ENCODE measurements at places on chromosomes 6 and 20.

DNA sequence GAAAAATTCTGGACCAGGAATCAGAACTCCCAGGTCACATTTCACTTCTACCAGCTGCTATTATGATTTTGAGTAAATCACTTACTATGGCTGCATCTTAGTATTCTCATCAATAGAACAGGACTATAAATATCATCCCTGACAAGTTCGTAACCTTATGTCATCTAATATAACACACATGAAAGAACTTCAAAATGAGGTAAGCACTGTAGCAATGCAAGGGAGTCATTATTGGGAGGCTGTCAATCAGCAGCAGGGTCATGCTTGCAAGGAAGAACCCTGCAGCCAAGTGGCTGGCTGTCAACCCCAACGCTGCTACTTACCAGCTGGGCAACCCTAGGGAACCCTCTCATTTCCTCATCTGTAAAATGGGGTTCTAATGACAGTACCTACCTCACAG, 123.3 kb upstream of the B3GAT2 start:
- DNase-seq: no peak

DNA sequence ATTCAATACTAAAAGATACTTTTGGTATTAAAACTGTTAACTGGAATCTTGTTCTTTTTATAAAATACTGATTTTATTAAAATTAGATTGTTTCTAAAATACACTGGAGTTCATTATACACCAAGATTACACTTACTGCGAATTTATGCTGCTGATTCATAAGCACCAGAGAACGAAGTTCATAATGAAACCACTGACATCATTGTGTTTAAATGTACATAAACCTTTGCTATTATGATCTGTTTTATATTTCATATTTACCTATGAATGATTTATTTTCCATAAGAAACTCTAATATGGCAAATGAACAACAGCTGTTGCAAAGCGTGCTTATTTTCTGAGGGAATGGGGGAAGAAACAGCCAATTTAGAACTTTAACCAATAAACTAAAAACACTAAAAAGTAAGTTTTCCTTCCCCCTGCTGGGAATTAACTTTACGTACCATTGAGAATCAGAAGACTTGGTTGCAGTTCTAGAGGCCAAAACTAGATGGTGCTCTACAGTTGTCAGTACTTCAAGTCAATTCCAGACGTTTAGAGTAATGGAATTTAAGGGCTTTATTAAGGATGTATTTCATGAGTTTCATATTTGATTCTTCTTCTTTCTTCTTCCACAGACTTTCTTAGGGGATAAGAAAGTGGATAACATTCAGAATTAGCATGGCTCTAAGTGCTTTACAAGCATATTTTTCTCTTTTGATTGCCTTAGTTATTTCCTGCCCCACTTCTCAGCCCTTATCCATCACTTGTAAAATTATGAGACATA, 30.8 kb upstream of the COL19A1 start:
- DNase-seq: no peak

GRCh38 chr6:12962529-12962928, 246.0 kb downstream of the PHACTR1 start:
- no peak for DNase-seq

- DNase-seq: no peak
Observed at GRCh38 chr6:21847711-21848480, 254.3 kb downstream of the SOX4 start.

GRCh38 chr6:144634371-144634770, 349.2 kb downstream of the UTRN start:
- no peak for DNase-seq

GRCh38 chr6:35624341-35625070, 64.2 kb downstream of the FKBP5 start:
- DNase-seq: no peak

DNA sequence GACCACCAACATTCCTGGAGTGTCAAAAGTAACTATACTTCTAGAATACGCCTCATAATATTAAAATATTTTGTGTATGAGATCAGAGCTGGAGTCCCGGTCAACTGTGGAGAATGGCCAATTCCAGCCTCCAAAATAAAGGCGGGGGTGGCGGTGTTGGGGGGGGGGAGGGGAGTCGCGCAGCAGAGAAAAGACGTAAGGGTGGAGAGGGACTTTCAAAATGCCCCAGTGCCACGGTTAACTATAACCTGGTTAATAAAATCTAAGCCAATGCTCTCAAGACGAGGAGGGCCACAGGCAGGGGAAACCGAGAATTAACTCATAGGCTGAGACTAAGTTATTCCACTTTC, 1.3 kb downstream of the NUP153 start:
- DNase-seq: no peak

- DNase-seq: no peak
Observed at GRCh38 chr6:143629104-143630080, 48.4 kb upstream of the PHACTR2 start.

DNA sequence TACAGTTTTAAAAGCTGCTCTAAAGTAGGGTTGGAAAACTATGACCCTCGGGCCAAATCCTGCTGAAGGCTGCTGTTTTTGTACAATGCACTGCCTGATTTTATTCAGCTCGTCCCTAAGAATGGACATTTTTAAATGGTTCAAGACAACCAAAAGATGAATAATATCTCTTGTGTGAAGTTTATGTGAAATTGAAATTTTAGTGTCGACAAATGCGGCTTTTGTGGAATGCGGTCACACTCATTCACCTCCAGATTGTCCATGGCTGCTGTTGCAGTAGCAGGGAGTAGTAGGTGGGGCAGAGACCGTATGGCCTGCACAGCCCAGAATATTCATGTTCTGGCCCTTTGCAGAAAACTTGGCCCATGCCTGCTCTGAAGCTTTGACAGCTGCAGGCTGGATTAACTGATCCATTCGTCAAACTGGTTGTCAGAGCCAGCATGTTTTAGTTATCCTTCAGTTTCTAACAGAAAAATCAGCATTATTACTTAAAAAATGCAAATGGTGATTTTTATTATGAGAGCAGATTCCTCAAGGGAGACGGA, 91.6 kb downstream of the PSMG4 start:
- DNase-seq: no peak

- no peak for DNase-seq
Observed at GRCh38 chr6:134414793-134415192, 96.9 kb upstream of the SGK1 start.

- no peak for DNase-seq
Observed at GRCh38 chr6:34992376-34992775, 103.3 kb downstream of the ANKS1A start.

DNA sequence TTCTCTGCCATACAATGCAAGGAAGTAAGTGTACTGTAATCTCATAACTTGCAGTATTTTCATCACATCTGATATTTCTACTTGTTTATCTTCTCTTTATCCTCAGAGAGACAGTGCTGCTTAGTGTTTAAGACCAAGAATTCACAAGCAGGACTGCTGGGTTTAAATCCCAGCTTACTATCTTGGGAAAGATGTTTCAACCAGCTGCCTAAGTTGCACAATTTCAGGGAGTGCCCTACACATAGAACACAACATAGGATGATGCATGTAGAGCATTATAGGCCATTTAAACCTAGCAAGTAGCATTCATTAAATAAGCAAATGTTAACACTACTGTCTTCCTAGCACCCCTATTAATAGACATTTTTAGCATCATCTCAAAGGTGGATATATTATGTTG, 205.2 kb upstream of the CEP162 start:
- DNase-seq: no peak

DNA sequence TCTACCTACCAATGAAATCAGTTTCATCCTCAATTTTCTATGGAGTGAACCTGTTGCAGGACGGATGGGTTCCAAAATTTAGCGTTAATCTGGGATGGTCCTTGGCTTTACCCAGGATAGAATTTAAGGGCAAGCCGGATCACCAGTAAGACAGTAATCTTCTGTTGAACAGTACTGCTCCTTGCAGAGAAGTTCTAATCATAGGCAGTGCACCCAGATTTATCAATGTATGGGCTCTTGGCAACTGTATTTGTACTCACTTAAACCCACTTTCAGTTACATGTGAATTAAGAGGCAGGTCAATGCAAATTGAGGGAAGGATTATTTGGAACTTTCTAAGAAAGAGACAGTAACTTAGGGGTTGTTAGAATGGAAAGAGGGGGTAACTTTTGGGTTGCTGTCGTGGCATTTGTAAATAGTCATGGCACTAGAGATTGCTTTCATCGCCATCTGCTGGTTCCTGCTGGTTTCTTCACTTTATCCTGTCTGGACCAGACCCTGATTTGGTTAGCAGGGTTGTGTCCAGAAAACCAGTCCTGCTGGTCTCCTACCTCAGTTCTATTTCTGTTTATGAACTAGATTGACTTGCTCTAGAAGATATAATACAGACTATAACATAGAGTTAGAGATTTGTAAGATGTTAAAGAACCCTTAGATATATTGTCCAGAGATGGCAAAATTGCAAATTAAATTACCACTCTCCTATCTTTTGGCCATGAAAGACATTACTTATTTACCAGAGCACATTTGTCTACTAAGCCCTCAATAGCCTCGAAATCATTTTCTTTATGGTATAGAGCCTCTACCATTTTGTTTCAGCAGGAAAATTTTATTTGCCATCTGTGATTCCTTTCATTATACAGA, 646.3 kb downstream of the UTRN start:
- DNase-seq: no peak

DNA sequence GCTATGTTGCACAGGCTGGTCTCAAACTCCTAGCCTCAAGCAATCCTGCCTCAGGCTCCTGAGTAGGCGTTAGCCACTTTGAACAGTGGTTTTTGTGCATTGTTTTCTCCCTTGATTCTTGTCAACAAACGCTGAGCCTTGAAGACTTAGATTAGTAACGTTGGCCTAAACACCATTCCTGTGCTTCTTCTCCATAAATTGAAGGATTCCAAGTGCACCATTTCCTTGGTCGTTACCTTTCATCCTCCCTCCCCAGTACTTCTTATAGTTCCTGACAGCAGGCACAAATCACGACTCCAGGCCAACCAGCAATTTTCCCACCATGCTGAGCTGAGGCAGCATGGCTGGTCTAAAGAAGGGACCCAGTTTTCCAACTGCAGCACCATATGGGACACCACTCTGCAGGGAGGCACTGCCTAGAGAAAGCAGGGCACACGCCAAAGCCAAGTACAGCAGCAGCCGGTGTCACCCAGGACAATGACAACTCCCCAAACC, 8.9 kb downstream of the RPS10 start:
- DNase-seq: no peak

- DNase-seq: no peak
Observed at GRCh38 chr6:150881911-150882481, 16.5 kb downstream of the MTHFD1L start.

- no peak for DNase-seq
Observed at GRCh38 chr6:33683051-33683571, 28.4 kb downstream of the UQCC2 start.

DNA sequence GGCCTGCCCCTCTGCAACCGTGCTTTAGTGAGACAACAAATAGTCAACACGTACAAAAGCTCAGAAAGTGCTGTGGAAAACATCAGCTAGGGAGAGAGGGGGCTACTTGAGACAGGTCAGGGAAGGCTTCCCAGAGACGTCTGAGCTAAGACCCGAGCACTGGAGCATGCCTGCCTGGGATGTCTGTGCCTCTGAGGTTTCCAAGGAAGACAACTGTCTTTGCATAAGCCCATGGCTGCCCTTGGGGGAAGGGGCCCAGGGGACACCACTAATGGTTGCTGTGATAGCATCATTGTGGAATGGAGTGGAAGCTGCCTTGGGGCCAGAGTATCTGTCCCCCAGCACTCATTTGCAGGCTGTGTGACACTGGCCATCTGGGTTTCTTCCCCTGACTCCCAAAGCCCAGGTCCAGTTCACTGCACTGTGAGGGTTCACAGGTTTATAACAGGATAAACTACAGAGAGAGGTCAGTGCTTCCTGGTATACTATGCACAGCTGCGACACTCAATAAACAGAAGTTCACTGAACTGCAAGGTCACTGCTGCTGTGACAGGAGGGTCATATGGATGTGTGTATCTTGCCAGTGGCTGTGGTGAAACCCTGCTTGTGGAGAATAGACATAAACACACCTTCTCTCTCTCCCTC, 1.5 kb upstream of the ARFGEF2 start:
- DNase-seq: no peak

DNA sequence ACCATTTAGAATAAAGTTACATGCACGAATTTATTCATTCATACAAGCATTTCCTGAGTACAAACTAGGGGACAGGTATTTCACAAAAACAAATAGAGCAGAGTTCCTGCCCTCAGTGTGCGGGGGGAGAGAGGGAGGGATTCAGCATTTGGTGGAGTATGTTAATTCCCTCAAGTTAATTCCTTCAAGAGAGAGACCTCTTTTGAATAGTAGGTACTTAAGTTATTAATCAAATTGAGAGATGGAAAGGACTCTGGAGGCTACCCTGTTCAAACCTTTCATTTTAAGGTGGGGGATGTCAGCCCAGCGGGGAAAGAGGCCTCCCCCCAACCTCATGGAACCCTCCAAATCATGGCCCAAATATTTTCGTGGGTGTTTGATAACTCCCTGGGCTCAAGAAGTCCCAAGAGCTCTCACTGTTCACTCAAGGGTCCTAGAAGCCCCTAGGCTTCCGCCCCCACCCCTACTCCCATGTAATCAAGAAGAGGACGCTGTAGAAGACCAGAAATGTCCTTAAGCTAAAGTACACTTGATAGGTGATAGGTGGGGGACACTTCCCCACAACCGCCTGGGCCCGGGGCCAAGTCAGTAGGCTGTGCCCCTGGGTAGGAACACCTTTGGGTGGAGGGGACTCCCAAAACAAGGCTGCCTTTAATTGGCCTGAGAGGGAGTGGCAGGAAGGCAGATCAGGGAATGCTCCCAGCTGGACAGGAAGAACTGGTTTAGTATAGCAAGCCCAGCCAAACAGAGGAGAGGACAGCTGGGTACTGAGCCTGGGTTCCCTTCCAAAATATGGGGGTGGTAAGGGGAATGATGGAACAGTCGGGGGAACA, 2.9 kb downstream of the SDC4 start:
- DNase-seq: no peak

- DNase-seq: no peak
Observed at GRCh38 chr20:18743665-18744440, 69.7 kb upstream of the SCP2D1 start.

DNA sequence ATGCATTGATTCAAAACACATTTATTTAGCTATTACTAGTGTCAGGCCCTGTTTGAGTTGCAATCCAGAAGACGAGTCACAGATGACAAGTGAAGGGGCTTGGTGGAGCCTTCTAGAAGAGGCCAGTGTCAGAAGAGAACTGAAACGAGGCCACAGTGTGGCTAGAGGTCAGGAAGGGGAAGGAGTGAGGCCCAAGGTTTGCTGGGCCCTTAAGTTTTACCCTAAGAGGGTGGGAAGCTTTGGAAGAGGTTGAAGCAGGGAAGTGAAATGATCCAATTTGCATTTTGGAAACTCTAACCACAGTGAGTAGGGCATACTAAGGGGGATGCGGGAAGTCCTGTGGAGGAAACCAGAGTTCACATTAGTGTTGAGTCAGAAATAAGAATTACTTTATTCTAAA, 25.0 kb downstream of the TTK start:
- DNase-seq: no peak

DNA sequence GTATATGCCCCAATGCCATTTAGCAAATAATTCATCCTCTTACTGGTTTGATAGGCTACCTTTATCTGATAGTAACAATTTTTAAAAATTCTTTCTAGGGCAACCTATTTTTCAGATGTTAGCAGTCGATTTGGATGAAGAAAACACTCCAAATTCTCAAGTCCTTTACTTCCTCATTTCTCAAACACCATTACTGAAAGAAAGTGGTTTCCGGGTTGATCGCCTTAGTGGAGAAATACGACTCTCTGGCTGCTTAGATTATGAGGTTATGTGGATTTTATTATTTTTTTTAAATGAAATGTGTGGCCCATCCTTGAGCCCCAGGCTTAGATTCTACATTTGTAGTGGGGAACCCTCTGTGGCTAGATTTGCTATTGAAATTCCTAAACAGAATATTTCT, 26.3 kb downstream of the CDH26 start:
- no peak for DNase-seq

- DNase-seq: no peak
Observed at GRCh38 chr20:21967481-21967880, 262.0 kb downstream of the PAX1 start.

GRCh38 chr6:53603386-53604116, 58.6 kb upstream of the GCLC start:
- no peak for DNase-seq
